ENCODE measurements at places on chromosomes 2 and 18. TPM values are rescaled to one million over a fixed set of nuclear protein-coding genes. Genes with fewer than 3 reads are reported as not detected.

SCG2 gene
- total RNA-seq, result not detected

FBLN7 gene
- 34.3 TPM for total RNA-seq

LYPD6B gene
- not detected for total RNA-seq

KIAA2012 gene
- not detected for total RNA-seq

MYO7B gene
- not detected for total RNA-seq

RFTN2 gene
- not detected for total RNA-seq

LHCGR gene
- total RNA-seq, result not detected

KCNIP3 gene
- total RNA-seq, result not detected

SERPINE2 gene
- 0.47 TPM for total RNA-seq

MATN3 gene
- total RNA-seq, result not detected

TSPYL6 gene
- not detected for total RNA-seq

SNED1 gene
- 85.2 TPM for total RNA-seq

GALM gene
- total RNA-seq, result 35.8 TPM

ITGAV gene
- 12.0 TPM for total RNA-seq

CD8B gene
- 0.73 TPM for total RNA-seq

CNTNAP5 gene
- total RNA-seq, result not detected

COLEC11 gene
- not detected for total RNA-seq

SULT1C3 gene
- total RNA-seq, result not detected

DSC1 gene
- 2.7 TPM for total RNA-seq

UGT1A5 gene
- total RNA-seq, result not detected

ANKRD53 gene
- not detected for total RNA-seq

TTR gene
- not detected for total RNA-seq

NUP35 gene
- total RNA-seq, result 15.9 TPM

SPP2 gene
- not detected for total RNA-seq

LAMA1 gene
- not detected for total RNA-seq

CCDC88A gene
- 18.7 TPM for total RNA-seq

R3HDM1 gene
- total RNA-seq, result 40.5 TPM

CPLX4 gene
- not detected for total RNA-seq

PSMA8 gene
- 0.67 TPM for total RNA-seq

REEP1 gene
- 0.15 TPM for total RNA-seq

FBXO41 gene
- total RNA-seq, result 11.4 TPM

PDCD1 gene
- total RNA-seq, result 6.2 TPM

GAREM2 gene
- total RNA-seq, result 3.2 TPM

LRRC30 gene
- total RNA-seq, result not detected

SERPINB11 gene
- total RNA-seq, result not detected

SULT6B1 gene
- not detected for total RNA-seq

TGFA gene
- 2.9 TPM for total RNA-seq

APCDD1 gene
- not detected for total RNA-seq

DSEL gene
- 1.3 TPM for total RNA-seq

RGPD4 gene
- total RNA-seq, result 0.09 TPM

ALPG gene
- not detected for total RNA-seq

SPEG gene
- 9.0 TPM for total RNA-seq

Data from CD4-positive, alpha-beta memory T cell (primary cell).